ENCODE measurements at places on chromosomes 3 and 15.

DNA sequence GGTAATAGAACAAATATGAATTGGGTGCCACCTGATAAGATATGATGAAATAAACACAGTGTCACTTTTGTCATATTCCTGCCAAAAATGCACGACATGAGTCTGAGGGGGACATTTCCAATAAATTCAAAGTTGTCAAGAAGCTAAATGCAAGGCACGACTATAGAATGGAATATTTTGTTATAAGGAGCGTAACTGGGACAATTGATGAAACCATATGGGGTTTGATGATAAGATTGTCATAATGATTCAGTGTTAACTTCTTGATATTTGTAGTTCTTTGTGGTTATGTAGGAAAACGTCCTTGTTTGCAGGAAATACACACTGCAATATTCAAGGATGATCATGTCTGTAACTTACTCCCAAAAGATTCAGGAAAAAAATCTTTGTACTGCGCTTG lies 163.3 kb downstream of the MEX3B start:
- DNase-seq: no peak

GRCh38 chr3:14757153-14757700 lies 61.5 kb upstream of the FGD5 start:
- no peak for DNase-seq

- no peak for DNase-seq
Observed at GRCh38 chr15:65612949-65613744, 2.2 kb upstream of the INTS14 start.

DNA sequence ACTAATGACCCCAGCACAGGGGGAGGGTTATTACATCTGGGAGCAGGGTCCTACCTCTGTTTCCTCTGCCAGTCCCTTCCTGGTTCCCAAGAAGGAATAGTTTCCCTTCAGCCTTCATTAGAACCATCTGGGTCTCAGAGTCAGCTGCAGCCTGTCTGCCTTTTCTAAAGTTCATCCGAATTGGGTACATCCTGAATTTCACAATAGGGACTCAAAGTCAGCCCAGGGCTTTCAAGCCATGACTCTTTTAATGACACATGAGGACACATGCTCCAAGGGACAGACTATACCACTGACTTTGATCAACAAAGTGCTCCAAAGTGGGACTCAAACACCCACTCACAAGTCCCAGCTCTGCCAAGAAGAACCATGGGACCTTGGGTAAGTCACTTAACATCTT lies 12.7 kb upstream of the CRABP1 start:
- DNase-seq: no peak

GRCh38 chr3:196081002-196081833 lies 672 bp downstream of the TFRC start:
- no peak for DNase-seq

GRCh38 chr3:10697918-10698317 lies 118.1 kb upstream of the SLC6A11 start:
- DNase-seq: no peak

GRCh38 chr3:161576311-161576710 lies 79.7 kb downstream of the OTOL1 start:
- no peak for DNase-seq

DNA sequence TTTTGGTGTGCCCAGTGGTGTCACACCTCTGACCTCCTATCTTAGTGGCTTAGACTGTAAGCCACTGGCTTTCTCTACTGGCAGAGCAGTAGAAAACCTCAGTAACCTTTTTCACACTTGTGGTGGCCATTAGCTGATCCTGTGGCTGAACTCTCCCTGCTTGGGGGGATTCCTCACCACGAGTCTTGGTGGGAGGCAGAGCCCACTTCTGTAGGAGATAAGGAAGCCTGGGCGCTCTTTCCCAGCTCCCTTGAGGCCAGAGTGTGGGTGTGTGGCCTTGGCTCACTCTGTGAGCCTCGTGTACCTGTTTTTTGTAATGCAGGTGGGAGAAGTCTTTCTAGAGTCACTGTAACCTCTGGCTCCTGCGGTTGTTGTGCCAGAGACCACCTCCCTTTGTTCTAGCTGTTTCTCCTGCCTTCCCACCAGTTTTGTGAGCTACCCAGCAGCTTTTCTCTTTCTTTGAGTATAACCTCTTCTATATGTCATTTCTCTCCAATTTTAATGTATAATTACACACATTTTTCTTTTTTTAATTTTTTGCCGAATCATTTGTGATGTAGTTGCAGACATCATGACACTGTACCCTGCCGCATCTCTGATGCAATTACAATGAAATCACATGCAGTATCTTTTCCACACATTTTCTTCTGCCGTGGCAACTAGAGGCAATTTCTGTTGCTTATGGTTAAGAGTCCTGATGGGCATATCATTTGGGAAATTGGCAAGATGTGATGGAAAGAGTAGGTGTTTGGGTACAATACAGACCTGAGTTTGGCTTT lies 13.8 kb downstream of the XCR1 start:
- DNase-seq: no peak

- no peak for DNase-seq
Observed at GRCh38 chr3:72449551-72449950, 398.7 kb downstream of the SHQ1 start.

DNA sequence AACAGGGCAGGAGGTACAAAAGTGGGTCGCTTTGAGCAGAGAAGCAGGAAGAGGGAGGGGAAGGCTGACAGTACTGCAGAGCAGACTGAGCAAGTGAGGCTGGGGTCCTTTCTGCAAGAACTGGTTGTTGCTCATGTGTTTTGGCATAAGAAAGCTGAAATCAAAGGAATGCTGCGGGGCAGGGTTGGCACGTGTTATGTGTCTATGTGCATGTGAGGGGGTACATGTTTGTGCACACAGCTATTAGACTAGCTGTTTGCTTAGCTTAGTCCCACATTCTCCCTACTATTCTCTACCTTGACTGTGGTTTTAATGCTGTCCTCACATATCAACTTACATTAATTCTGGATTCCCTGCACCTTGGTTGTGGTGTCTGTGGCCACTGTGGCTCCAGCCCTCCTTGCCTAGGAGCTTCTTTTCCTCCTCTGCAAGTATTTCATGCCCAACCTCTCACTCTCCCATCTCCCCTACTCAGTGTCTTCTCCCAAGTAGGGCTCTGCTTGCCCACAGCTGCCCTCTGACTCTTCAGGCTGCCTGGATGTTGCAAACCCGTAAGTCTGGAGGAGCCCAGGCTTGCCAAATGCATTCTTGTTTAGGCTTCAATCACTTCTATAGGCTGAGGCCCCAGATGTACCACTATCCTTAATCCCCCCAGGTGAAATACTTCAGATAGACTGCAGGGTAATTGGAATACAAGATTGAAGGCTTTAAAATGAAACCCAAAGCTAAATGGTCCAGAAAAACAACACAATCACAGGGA lies 4.8 kb downstream of the TAGLN3 start:
- no peak for DNase-seq

GRCh38 chr15:53106505-53107286 lies 316.6 kb upstream of the ONECUT1 start:
- DNase-seq: no peak

GRCh38 chr15:99427668-99428361 lies 138.0 kb upstream of the MEF2A start:
- no peak for DNase-seq

DNA sequence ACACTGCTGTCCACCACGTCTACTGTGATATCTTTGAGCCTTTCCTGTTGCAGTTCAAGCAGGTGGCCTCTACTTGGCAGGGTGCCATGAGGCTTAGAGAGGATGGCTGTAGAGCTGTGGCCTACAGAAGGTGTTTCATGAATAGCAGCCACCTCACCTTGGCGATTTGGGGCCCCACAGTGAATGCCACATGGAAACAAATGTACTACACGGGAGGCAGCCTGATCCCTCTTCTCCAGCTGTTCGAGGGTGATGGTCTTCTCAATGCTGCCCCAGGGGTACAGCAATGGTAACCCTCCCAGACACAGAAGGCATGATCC lies 70.7 kb downstream of the FAM43A start:
- DNase-seq: no peak

- DNase-seq: no peak
Observed at GRCh38 chr3:31247850-31248562, 284.7 kb upstream of the STT3B start.

DNA sequence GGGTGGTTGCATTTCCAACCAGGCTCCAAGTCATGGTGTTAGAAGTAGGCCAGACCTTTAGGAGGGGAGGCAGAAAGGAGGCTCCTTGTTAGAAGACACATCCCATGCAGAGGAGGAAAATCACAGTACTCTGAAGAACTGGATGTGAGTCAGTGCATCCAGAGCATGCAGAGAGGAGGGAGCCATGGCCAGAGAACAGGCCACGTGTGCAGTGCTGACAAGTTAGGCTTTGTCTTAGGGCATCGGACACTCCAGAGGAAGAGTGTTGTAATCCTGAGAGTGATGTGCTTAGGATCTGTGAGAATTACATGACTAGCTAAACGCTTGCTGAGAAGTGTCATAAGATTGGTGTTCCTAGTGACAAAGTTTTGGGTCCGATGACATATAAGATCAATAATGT lies 456.5 kb upstream of the THRB start:
- no peak for DNase-seq

DNA sequence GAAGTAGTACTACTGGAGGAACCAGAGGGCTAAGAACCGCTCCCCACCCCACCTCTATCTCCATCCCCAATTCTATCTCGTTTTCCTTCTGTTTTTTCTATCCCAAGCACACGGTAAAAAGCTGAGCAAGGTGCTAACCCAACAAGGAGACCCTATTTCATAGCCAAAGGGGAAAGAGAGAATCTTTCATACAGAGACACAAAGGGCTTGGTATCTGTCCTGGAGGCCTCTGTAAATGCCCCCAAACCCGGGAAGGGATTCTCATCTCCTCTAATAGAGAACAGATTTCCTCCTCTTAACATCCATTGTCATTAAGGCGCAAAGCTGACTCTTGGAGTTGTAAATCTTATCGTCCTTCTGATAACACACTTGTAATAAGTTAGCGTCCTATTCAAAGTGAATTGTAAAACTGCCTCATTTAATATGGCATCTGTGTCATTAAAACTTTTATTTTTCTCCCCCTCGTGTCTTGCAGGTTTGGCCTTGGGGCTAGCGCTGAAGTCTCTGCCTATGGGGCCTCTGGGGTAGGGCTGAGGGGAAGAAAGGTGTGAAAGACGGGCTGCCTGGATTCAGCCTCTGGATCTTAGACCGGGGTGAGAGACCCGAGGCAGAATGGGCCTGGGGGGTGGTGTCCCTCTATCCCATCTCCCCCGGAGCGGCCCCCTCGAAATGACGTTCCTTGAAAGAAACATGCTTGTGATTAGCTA lies 12.1 kb downstream of the NR2F2 start:
- DNase-seq: no peak

DNA sequence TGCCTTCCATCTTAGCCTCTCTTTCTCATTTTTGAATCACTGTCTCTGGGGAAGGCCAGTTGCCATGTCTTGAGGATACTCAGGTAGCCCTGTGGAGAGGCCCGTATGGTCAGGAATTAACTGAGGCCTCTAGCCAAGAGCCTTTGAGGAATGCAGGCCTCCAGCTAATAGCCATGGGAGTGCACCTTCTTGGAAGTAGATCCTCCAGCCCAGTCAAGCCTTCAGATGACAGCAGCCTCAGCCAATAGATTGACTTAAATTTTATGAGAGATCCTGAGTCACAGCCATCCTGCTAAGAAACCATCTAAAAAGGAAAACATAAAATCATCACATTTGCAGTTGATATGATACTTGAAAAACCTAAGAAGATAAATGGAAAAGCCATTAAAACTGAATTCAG lies 112.5 kb upstream of the BNIP2 start:
- no peak for DNase-seq

GRCh38 chr3:25749031-25749581 lies 34.1 kb downstream of the NGLY1 start:
- no peak for DNase-seq

DNA sequence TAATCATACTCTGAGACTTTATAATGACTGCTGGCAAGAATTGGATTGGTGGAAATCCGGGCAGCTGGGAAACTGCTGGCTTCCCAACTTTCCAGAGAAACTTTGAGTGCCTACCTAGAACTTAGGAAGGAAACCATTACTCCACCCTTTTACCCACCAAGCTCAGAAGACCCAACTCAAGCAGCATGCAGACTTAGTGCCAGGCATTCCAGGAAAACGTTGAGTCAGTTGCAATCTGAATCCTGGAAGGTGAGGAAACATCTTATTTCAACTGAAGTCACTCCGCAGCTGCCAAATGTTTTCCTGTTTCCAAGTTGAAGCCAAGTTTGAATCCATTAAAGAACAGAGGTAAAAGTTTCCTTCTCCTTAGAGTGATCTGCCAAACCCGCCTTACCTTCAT lies 126.5 kb downstream of the ZNF385D start:
- DNase-seq: no peak

DNA sequence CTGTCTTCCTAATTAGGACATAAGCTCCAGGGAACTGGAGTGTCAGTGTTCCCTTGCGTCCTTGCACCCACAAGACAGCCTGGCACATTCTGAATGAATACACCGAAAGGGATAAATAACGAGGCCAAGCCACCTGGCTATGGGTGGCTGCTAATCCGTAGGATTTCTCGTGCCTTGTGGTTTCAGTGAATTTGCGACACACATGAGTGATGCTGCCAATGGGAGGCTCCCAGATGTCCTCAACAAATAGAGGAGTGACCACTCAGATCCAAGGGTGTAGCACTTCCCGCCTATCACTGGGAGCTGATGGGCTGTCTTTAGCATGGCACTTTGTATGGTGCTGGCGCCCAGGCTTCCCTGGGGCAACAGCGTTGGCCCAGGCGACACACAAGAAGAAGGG lies 43.4 kb downstream of the APBA2 start:
- DNase-seq: no peak

DNA sequence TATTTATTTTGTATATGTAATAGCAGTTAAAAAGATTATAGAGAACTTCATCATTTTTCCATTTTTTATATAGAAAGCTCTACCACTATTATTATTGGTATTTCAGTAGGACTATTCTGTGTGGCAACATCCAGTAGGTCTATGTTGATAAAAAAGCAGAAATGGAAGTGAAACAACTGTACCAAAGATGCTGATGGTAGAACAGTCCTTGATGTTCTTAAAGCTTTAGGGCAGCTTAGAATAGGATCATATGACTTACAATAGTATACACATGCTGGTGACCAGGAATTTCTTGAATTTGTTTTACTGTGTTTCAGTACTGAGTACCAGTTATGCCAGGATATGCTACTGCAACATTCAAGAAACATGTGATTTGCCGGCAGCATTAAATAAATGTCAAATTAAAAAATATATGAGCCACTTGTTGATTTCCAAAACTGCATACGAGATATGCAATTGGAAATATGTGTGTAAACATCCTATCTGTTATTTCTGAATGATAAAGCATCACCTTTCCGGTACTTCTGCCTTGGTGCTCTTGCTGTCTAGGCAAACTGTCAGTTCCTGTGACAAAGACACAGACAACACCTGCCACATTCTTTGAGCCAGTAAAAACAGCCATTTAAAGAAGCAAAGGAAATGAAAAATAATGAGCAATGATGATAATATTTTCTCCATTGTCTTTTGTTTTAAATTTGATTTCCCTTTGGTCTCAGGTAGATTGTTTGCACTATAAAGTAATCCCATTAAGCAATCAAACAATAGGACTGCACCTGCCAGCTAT lies 649.2 kb downstream of the ZPLD1 start:
- no peak for DNase-seq

- no peak for DNase-seq
Observed at GRCh38 chr3:94063496-94064119, 747 bp downstream of the NSUN3 start.
